CD4-positive, alpha-beta T cell treated with Interferon alpha-2 for 1 hour (primary cell): ENCODE measurements at places on chromosomes 11 and 22.

DNA sequence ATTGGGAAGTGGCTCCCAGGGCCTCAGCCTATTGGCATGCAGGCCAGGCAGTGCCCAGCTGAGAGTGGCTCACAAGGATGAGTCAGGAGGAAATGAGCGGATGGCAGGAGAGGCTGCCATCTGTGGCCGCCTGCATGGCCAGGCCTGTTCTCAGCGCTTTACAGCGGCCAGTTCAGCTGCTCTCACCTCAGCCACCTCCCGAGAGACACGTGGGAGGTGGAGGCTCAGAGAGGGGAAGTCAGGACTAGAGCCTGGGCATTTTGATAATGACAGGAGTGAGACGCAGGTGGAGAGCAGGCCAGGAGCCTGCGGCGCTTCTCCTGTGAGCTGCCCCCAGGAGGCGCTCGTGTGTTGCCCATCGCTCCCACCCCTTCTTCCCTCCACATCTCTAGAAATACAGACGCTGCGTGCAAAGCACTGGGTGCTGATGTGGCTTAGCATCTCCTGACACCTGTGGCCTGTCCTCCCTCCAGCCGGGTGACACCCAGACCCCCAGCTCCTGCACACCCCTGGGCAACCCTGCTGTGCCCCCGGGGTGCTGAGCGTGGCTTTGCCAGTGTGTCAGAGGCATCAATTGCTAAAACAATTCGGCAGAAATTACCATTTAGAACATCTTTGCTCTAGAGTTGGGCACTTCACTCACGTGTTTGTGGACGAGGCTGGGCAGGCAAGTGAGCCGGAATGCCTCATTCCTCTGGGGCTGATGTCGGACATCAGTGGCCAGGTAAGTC lies 21.4 kb upstream of the PANX2 start:
- peak; percentile 77 for DNase-seq

DNA sequence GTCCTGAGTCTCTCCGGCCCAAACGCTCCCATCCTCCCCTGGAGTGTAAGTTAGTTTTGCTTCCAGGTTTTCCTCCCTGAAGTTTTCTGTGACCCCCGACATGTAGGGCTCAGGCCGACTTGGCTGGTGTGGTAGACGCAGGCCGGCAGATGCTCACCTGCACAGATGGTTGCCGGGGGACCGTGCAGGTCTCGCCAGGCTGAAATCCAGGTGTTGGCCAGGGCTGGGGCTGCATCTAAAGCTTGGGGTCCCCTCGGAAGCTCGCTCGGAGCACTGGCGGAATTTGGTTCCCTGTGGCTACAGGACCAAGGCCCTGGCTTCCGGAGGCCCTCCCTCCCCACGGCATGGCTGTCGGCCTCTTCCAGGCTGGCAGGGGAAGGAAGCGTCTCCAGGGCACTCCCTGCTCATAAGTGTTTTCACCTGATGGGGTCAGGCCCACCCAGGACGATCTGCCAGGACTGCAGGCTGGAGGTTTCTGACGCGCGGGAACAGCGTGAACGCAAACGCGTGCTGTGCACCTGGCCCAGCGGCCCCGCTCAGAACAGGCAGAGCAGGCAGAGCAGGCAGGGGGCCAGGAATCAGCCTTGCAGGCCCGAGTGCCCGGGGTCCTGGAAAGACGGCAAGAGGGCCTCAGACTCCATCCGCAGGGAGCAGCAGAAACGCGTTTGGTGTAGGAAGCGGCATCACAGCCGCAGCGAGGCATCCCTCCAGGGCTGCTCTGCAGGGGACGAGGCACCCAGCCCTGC lies 258.2 kb downstream of the BRD1 start:
- DNase-seq = no peak

GRCh38 chr11:19320827-19321226 lies 80.1 kb upstream of the E2F8 start:
- DNase-seq = no peak

DNA sequence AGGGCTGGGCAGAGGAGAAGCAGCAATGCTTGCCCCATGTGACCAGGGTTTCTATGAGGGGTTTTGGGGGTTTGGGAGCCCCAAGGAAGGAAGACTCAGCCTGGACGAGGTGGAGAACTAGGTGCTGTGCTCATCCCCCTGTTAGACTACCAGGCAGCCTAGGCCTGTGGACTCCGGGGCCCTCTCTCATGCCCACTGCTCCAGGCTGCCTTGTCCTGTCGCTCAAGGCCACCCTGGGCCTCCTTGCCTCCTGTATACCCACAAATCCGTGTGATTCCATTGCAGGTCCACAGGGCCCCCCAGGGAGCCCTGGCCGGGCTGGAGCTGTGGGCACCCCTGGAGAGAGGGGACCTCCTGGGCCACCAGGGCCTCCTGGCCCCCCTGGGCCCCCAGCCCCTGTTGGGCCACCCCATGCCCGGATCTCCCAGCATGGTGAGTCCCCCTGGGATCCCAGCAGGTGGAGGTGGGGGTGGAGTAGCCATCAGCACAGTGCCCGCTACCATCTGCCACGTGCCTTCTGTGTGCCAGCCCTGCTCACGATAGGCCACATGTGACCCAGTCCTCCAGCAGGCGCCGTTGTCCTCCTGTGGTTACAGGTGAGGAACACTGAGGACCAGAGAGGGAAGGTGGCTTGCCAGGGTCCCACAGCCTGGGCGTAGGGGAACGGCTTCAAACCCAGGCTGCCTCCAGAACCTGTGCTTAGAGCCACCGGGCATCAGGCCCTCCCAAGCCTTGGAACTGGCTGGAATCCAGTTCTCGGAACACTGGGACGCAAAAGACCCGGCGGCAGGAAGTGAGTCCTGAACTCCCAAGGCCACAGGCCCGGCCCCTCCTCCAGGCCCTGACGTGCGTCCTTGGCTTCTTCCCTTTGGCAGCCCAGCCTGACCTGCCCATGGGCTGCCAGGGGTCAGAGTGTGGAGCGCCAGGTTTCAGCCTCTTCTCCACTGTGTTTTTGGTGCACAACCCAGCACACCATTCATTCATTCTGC lies 26.6 kb downstream of the EMID1 start:
- no peak for DNase-seq

- no peak for DNase-seq
These were observed 70.0 kb upstream of the IGLL5 start for GRCh38 chr22:22817468-22818201.
